ENCODE measurements at places on chromosomes 1 and 21. TPM values are rescaled to one million over a fixed set of nuclear protein-coding genes. Genes with fewer than 3 reads are reported as not detected.

GRCh38 chr1:17066361-17067068, 12.7 kb upstream of the SDHB start:
- ATAC-seq, result no peak

- ATAC-seq, result no peak
Observed at GRCh38 chr1:67485046-67485811, 55.0 kb upstream of the SERBP1 start.

GRCh38 chr21:20662514-20662913, 335.7 kb upstream of the NCAM2 start:
- no peak for ATAC-seq

DNA sequence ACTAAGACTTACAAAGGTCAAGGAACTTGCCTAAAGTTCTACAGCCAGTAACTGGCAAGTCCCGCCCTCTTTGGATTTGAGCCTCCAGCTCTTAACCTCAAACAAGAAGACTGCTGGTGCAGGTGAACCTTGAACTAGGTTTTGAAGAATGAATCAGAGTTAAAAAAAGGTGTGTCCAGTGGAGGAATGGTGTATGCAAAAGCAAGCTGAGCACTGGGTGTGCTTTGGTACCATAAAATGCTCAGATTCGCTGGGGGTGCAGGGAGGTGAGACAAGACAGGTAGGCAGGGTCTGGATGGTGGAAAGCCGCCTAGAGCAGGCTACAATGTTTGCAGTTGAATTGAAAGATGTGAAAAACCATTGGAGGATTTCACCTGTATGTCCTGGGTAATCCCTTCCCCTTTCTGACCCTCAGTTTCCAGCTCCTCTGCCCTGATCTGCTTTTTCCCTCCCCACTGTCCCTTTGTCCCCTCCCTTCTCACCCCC, 39.8 kb downstream of the FOXD2 start:
- ATAC-seq, result no peak

- ATAC-seq, result no peak
Observed at GRCh38 chr1:108639899-108640560, 20.9 kb downstream of the HENMT1 start.

- ATAC-seq, result no peak
Observed at GRCh38 chr1:52994656-52995055, 67.4 kb upstream of the PODN start.

DNA sequence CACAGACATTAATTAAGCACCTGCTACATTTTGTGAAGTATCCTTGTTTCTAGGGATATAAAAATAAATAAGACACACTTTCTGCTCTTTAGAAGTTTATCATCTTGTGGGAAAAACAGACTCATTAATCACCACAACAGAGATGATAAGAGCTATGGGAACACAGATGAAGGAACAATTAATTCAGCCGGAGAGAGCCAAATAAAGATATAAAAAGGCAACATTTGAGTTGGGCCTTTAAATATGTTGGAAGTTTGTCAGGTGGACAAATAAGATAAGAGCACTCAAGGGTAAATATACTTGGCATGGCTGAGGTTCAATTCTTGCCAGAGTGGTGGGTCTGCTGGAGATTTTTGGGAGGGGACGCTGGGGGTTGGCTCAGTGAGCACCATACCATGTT, 34.2 kb upstream of the VTCN1 start:
- no peak for ATAC-seq

DNA sequence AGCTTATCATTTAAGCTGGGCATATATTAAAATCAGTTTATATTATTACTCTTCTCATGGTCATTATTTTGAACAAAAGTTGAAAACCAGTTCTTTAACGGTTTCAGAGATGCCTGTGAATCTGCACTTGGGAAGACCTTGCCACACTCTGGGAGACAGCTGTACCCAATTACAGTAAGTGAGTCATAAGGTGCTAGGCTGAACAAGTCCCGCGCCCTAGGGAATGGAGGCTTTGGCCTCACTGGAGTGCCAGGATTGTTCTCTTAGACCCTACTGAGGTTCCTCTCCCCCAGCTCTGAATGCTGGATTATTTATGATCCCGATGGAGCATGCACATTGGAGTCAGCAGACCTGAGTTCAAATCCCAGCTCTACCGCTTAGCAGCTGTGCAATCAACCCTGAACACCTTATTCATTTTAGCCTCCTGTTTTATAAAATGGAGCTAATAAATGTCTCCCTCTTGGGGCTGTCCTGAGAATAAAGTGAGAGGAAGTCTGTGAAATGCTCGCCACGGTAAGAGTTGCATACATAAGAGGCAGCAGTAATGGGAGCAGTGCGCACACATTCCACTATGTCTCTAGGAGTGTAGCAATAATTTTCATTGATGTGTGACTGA, 266.2 kb downstream of the FOXD2 start:
- no peak for ATAC-seq

DNA sequence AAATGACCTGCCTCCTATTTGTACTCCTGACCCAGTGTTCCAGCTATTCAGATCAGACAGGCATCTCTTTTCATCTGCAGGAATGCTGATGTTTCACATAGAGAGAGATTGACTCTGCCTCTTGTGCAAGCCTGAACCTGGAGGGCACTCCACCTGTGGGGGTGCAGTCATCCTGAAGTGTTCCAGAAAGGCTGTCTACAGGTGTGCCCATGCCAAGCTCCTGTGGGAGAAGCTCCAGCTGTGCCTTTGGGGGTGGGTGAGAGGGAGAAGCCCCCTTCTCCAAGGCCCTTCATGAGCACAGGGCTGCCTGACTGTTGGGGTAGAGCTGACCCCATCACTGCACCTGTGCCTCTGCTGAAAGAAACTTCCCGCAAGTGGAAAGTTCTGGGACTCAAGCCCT, 22.8 kb downstream of the IFI44 start:
- no peak for ATAC-seq

GRCh38 chr1:173666646-173667045, 3.0 kb downstream of the ANKRD45 start:
- no peak for ATAC-seq

DNA sequence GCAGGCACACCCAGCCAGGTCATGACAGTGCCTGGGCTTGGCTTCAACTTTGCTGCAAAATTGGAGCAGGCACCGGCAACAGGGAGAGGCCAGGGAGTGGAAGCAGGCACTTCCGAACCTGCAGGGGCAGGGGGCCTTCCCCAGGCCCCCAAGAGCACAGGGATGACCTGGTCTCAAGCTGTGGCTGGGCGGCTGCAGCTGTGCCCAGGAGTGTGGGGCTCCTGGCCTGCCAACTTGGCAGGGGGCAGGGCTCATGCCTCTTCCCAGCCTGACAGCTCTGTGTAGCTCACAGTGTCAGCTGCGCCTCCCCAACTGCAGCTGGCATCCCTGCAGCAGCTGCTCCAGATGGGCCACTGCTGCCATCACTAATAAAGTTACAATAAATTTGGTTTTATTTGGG, 51.5 kb upstream of the SCYL3 start:
- ATAC-seq, result no peak

DNA sequence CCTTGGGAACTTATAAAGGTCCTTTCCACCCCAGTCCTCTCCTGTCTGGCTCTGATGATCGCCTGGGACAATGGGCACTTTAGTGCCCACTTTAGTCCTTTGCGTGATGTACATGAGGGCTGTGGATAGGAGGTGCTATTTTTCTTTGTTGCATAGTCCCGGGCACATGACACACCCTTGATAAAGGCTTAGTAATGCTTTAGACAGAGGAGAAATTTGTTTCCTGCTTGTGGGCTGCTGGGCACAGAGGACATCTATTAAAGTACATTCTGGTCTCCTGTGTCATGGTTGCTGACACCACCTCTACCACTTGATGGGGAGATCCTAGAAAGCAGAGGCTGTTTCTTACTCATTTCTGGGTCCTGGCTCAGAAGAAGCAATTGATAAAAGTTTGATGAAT, 5.4 kb upstream of the KNCN start:
- ATAC-seq, result peak; percentile 65

- ATAC-seq, result no peak
Observed at GRCh38 chr21:42127164-42128150, 56.3 kb downstream of the UMODL1 start.

- ATAC-seq, result no peak
Observed at GRCh38 chr1:217063172-217063908, 340.1 kb upstream of the ESRRG start.

GRCh38 chr21:15775981-15776380, 46.2 kb downstream of the USP25 start:
- no peak for ATAC-seq

GRCh38 chr1:226365831-226366231, 42.1 kb downstream of the PARP1 start:
- ATAC-seq, result no peak

DNA sequence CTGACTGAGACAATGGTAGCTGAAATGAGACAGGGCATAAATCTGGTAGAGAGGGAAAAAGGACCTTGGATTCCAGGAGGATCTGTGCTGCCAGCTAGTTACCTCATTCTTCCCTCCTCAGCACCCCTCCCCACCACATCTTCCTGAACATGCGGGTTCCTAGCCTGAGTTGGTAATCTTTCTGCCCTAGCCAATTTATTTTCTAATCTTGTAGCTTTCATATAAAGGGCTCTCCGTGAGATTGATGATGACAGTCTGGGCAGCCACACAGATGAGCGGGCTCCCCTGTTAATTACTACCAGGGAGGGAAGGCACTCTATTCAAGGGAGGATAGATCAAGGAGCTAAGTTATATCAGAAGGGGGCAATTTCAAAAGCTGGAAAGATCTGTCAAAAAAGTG, 20.2 kb downstream of the ARHGEF11 start:
- no peak for ATAC-seq

DNA sequence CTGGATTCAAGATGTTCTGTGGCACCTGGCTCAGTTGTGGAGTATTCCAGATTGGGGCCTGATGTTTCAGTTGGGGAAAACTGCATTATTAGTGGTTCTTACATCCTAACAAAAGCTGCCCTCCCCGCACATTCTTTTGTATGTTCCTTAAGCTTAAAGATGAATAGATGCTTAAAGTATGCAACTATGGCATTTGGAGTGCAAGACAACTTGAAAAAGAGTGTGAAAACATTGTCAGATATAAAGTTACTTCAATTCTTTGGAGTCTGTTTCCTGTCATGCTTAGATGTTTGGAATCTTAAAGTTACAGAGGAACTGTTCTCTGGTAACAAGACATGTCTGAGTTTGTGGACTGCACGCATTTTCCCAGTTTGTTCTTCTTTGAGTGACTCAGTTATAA, 7.2 kb downstream of the FPGT start:
- ATAC-seq, result no peak

GRCh38 chr1:247857069-247857984, at the start of gene TRIM58:
Gene TRIM58 (plus strand): TSS chr1:247857187. CDS start chr1:247857247, 60 bp downstream.
- peak; percentile 66 for ATAC-seq

DNA sequence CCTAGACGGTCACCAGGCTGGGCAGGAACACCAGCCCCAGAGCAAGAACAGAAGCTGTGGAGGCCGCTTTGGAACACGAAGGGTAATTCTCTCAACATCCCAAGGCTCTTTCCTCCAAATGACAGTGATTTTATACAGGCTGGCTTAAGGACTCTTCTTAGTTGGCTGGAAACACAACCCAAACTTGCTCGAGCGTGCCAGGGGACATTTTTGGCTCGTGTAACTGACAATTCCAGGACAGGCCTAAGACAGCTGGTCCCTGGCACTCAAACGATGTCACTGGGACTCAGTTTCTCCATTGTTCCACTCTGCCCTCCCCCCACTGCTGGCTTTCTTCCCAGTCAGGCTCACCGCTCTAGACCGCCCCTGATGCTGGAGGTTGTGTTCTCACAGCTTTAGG, 164.7 kb downstream of the NPHP4 start:
- ATAC-seq, result no peak

GRCh38 chr21:24840287-24840686, 767.0 kb downstream of the MRPL39 start:
- ATAC-seq, result no peak

GRCh38 chr1:42613803-42614131, 44.5 kb upstream of the PPIH start:
- no peak for ATAC-seq

DNA sequence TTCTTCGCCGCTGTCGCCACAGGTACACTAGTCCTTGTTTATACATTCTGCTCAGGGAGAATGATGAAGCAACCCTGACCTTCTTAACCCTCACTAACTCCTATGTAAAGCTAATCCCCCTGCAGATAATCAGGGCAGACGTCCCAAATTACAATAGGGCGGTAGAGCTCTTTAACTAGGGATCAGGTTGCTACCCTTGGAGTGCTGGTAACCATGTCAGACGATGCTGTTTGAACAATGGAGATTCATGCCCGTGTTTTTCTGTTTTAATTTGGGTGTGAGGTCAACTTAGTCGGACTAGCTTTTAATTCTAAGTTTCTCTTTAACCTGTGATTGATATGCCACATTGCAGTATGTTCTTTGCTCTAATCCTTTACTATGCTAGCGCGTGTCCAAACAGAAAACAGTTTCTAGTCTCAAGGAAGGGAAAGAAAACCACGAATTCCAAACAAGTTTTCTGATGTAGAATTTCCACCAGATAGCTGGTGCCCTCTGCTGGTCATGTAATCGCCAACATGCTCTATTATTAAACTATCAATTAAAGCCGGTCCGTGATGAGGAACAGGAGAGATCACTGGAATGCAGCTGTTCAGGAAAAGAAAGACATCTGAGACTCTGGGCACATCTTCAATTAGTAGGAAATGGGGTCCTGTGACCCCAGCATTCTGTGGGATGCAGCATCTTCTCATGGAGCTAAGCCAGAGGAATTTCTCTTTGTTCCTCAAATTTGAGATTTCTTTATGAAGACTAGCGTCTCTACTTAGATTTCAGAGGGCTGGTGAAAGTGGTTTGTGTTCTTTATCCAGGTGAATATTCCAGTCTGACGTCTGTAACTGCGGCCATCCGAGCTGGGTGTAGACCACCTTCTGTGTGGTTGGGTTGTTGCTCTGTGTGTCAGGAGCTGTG, 18.3 kb upstream of the VAMP3 start:
- peak; percentile 42 for ATAC-seq

GRCh38 chr1:156436141-156437036, 64.2 kb downstream of the MEF2D start:
- no peak for ATAC-seq

GRCh38 chr1:156862997-156863599, 2.4 kb downstream of the NTRK1 start:
- ATAC-seq, result peak; percentile 64

GRCh38 chr1:10924030-10924429, 88.4 kb upstream of the TARDBP start:
- no peak for ATAC-seq

- no peak for ATAC-seq
Observed at GRCh38 chr1:157958263-157958662, 35.2 kb upstream of the KIRREL1 start.

- no peak for ATAC-seq
Observed at GRCh38 chr1:154719586-154720327, 111.8 kb upstream of the ADAR start.

- ATAC-seq, result no peak
Observed at GRCh38 chr1:119648620-119649004, 546 bp upstream of the ZNF697 start.

CCDC185 gene
- not detected for total RNA-seq

ZNF697 gene
- 0.06 TPM for total RNA-seq

NPR1 gene
- total RNA-seq, result 0.19 TPM

LY9 gene
- 1.9 TPM for total RNA-seq

C1orf141 gene
- 0.71 TPM for total RNA-seq

ANGPTL1 gene
- total RNA-seq, result not detected

PGBD5 gene
- total RNA-seq, result not detected

GNG12 gene
- 0.13 TPM for total RNA-seq

ALX3 gene
- total RNA-seq, result not detected

FNDC5 gene
- total RNA-seq, result not detected

PLA2G2D gene
- total RNA-seq, result not detected

SH2D1B gene
- total RNA-seq, result not detected

All from activated T-helper 17 cell treated with anti-CD3 and anti-CD28 coated beads, Interleukin-2, amount 50 U/mL, for 72 hours (primary cell).